ENCODE measurements at places on chromosomes 6 and 20. TPM values are rescaled to one million over a fixed set of nuclear protein-coding genes. Genes with fewer than 3 reads are reported as not detected.

The NTSR1 gene
- 4.0 TPM for total RNA-seq

The PBX2 gene
- total RNA-seq = 105 TPM

The HEY2 gene
- 2.1 TPM for total RNA-seq

The CRISP2 gene
- total RNA-seq = not detected

The ERGIC3 gene
- total RNA-seq = 233 TPM

The TSBP1 gene
- total RNA-seq = not detected

The OPN5 gene
- total RNA-seq = not detected

The RAD21L1 gene
- not detected for total RNA-seq

The OOEP gene
- not detected for total RNA-seq

The CYP21A2 gene
- 0.64 TPM for total RNA-seq

The STMND1 gene
- not detected for total RNA-seq

The RTN4IP1 gene
- total RNA-seq = 4.7 TPM

All from glutamatergic neuron (in vitro differentiated cells).